ENCODE measurements at places on chromosomes 16 and 17.

DNA sequence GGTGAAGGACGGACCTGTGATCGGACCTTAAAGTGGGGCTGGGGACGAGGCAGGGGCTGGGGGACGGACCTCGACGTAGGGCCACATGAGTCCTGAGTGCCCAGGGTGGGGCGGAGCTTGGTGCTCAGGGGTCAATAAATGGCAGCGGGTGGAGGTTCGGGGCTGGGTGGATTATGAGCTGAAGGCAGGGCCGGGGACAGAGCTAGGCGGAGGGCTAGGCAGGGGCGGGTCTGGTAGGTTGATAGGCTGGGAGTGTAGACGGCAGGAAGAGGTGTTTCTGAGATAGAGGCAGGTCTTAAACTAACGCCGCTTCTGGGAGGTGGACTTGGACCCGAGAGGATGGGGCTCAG is 733 bp downstream of the CHRNB1 start:
- DNase-seq, result peak; percentile 39

DNA sequence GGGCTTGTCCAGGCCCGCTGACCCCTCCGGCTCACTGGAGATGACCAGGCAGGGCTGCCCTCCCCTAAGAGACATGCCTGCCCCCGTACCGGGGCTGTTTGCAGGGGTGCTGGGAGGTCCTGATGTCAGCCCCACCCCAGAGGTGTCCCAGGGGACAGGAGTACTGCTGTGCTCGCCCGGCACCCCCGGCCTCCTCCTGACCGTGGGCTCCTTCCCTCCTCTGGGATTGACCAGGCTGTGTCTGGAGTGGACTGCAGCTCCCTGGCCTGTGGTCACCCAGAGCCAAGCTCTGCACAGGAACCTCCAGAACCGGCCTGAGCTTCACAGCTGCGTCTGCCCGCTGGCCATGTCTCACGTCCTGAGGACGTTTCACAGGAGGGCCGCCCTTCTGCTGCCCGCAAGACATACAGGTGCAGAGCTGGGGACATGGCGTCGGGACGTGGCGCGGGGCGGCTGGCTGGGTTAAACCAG is 53.2 kb downstream of the LMF1 start:
- DNase-seq, result no peak

- DNase-seq, result no peak
Measured at GRCh38 chr16:55575496-55575895, 9.0 kb downstream of the CAPNS2 start.

GRCh38 chr17:81424151-81425017 is 29.1 kb downstream of the BAHCC1 start:
- no peak for DNase-seq

- DNase-seq, result no peak
Measured at GRCh38 chr17:79118924-79119323, 44.3 kb downstream of the ENGASE start.

GRCh38 chr16:69823831-69824563 is 61.9 kb downstream of the WWP2 start:
- no peak for DNase-seq

DNA sequence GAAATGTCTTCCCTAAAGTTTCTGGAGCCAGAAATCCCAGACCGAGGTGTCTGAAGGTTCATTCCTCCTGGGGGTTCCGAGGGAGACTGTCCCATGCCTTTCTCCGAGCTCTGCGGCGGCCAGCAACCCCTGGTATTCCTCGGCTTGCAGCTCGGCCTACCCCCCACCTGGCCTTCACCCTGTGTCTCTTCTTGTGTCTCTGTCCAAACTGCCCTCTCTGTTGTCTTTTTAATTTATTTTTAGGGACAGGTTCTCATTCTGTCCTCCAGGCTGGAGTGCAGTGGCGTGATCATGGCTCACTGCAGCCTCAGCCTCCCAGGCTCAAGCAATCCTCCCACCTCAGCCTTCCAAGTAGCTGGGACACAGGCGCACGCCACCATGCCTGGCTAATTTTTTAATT is 211.7 kb downstream of the SEC14L1 start:
- no peak for DNase-seq

GRCh38 chr17:58352596-58353388 is 791 bp upstream of the SUPT4H1 start:
- DNase-seq, result peak; percentile 55

- no peak for DNase-seq
Measured at GRCh38 chr17:81371910-81372760, 23.1 kb upstream of the BAHCC1 start.

All from activated CD4-positive, alpha-beta T cell treated with anti-CD3 and anti-CD28 coated beads for 48 hours (primary cell).